ENCODE measurements at places on chromosomes 7 and 10.

GRCh38 chr7:47291461-47292081 lies 290.3 kb downstream of the TNS3 start:
- DNase-seq = no peak

DNA sequence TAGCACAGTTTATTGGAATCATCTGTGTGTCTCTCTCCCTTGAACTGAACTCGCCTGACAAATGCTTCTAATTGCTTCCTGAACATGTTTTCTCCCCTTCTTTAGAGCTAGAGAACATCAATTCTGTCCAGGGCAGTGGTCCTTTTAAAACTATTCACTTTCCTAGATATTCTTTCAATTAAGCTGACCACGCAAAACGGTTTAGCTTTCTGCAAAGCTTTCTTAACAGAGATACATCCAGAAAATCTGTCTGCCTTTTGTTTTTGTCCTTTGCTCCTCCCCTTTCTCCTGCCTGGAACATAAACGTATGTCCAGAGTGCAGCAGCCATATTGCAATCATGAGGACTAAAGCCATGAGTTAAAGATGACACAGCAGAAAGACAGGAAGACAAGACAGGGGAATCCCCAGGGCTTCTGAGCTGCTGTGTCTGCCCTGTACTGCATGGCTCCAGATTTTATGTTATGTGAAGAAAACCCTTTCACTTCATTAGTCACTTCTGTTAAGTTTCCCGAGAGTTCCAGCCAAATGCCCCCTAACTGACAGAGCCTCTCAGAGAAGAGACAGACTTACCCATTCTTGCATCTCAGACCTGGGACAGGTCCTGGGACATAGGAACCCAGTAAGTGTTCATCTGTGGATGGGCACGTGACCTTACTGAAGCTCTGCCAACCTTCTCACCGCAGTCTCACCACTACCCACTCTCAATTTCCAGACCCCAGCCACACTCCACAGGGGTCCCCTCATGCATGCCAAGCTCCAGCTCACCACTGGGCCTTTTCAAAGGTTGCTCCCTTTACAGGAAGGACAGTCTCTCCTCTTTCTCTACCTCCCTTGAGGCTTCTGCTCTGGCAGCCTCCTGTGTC lies 35.0 kb upstream of the CPXM2 start:
- DNase-seq = no peak

DNA sequence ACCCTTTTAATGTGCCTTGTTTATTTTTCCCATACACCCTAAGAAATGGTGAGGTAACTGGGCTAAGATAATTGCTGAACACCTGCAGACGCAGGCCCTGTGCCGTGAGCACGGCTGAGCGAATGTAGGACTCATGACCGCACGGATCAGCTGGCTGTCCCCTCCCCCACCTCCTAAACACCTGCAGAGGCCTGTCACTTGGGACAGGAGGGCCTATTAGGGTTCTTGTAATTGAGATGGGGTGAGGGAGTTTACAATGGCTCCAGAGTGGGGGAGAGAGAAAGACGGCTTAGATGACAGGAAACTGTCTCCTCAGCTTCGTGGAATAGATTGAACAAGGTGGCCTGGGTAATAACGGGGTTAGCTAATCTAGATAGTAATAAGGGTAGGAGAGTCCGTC lies 291.7 kb upstream of the HABP2 start:
- DNase-seq = no peak

DNA sequence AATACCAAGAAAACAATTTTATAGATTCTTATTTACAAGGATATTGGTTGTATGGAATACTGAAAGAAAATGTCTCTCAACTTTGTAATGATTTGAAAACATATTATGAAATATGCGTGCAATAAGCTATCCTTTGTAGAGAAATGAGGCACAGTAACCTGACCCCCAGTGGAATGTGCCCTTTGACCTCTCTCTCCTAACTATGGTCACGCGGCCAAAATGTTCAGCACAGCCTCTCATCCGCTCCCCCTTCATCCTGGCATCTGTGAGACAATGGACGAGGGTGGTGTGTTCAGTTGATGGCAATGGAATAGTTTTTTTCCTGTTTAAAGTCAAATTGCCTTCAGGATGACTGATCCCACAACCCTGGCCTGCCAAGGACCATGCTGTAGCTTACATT lies 13.3 kb downstream of the BEND7 start:
- no peak for DNase-seq

DNA sequence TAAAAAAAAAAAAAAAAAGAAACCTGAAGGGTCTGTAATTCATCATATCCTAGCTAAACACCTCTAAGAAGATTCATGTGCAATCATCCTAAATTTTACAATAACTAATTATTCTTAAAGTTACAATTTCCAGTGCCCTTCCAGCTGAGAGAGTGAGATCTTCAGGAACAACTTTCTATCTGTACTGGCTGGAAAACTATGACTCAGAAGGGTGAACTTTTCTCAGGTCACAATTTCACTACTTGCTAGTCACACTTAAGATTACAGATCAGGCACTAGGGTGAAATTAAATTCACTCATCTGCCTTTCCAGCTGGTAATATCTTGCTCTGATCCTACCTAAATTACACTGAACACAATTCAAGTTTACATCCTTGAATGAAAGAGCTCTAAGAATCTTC lies 158.8 kb downstream of the ANK3 start:
- DNase-seq = no peak

DNA sequence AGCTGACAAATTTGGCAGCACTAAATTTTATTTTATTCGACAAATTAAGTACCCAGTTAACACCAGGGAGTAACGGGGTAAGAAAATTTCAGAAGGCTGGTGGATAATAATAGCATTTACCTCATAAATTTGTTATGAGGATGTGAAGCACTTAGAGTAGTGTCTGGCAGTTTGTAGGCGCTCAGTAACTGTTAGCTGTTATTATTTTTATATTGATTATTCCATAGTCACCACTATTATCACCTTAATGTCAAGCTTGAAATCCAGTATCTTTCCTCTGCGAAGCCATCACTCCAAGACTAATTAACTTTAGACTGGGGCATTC lies 563 bp upstream of the COA1 start:
- DNase-seq = no peak

DNA sequence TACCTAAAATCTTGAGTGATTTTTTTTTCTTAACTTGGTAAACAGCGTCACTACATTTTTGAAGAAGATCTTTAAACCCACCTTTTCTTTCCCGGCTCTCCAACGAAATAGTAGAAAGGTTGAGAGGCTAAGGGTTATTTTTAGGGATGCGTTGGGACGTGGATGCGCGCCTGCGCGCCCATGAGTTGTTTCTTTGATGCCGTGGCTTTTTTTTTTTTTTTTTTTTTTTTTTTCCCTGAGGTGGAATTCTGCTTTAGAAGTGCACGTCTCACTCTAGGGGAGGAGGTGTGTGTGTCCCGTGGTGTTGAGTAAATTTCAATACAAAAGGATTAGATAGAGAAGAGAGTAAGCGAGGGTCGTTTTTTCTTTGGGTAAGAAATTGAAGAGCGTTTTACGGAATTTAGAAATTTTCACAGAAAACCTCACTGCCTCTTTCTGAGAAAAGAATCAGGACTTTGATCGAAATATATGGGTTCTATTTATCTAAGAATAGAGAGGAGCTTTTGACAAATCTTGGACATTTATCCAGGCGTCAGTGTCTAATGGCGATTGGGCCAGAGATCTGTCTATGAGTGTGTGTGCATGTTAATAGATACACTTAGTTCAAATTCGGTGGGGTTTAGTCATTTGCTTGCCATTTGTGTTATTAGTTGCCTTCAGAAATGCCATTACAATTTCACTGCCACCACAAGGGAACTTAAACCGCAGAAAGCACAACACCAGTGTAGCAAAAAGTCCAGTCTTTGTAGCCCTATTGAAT lies 1.2 kb upstream of the SP8 start:
- no peak for DNase-seq

DNA sequence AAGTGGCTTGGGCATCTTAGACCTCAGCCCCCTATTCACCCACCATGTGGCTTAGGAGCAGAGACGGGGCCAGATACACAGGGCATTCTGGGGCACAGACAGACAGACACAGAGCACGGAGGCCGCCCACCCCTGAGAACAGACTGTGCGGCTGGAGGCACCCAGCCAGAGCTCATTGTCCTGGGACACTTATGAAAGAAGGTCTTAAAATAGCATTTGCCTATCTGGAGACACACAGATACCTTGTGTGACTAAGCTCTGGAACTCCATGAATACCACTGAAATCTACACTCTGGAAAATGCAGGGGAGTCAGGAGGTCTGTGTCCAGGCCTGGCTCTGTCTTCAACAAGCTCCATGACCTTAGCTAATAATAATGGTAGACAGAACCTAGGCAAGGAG lies 41.4 kb upstream of the ADO start:
- DNase-seq = no peak

GRCh38 chr7:31748084-31748483 lies 61.1 kb downstream of the PPP1R17 start:
- no peak for DNase-seq

DNA sequence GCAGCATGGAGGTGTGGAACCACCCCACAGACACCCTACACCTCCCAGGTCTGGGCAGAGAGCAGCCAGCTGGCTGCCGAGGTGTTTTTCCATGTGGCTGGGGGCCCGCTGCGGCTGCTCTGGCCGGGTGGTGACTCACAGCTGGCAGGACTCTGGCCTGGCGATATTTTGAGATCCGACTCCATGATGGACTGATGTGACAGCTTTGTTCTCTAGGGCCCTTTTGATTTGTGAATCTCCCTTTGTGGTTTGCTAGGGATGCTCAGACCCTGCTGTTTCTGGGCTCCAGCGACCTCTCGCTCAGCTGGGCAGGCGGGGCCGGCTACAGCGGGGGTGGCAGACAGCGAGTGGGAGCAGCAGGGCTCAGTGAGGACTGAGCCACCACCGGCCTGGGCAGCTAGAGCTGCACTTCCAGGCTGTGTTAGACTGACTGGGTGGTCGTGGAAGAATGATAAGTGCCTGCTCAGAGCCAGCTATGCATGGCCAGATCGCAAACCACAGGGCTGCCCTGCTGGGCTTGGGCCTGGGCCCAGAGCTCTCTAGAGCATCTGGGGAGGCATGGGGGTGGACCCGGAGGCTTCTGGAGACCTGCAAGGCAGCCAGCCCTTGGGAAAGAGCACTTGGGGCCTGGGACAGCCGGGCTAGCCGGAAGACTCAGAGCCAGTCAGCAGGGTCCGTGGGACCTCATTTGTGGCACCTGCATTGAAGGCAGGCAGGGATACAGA lies 46.2 kb upstream of the GDF10 start:
- DNase-seq = no peak

- DNase-seq = no peak
Measured at GRCh38 chr10:28840971-28841370, 163.7 kb downstream of the BAMBI start.

- DNase-seq = no peak
Measured at GRCh38 chr10:80617807-80618206, 80.1 kb downstream of the SH2D4B start.

DNA sequence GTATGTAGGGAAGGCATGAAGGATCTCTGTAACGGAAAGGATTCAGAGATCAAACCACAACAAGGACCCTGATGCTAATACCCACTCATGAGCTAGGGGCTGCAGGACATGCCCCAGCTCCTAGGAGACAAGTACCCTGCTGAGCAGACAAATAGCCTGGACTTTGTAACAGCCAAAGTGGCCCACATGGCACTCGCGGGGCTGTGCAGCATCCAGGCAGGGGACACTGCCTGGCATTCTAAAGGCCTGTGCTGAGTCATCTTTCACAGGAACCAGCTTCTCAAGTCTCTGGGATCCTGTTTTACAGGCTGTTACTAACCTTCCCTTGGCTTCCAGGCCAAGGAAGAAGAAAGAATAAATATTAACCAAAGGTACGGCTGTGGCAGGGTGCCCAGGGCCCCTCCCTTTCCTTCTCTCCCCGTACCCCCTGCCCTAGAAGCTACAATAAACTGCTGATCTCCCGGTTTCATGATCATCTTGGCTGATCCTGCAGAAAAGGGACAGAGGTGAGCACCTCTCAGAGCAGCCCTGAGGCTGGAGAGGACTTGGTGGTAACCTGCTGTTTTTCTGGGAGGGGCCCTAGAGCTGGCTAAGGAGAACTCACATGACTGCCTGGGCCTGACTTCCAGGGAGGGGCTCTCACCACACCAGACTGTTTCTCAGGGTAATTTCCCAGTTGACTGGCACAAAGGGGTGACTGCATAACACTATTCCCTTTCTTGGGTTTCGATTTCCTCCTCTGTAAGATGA lies 4.2 kb upstream of the RPEL1 start:
- DNase-seq = peak; percentile 55

DNA sequence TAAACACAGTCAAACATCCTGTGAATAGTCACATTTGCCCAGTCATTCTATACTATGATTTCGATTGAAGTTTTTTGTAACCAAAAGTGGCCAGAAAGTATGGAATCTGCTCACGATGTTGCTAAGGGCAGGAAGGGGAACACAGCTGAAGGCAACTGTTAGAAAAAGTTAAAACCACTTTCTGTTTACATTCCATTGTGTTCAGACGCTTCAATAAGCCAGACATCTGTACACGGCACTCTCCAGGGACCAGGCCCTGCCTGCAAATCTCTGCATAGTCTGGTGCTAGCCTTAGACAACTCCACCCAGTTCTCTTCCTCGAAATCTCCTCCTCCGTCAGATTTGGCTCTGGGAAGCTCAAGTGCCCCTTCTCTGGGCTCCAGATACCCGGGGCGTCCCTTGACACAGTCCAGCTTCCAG lies 17.1 kb upstream of the TMEM120A start:
- DNase-seq = no peak

GRCh38 chr10:18158773-18159265 lies 18.6 kb downstream of the CACNB2 start:
- DNase-seq = no peak

GRCh38 chr7:122369756-122370155 lies 65.2 kb upstream of the FEZF1 start:
- DNase-seq = no peak

DNA sequence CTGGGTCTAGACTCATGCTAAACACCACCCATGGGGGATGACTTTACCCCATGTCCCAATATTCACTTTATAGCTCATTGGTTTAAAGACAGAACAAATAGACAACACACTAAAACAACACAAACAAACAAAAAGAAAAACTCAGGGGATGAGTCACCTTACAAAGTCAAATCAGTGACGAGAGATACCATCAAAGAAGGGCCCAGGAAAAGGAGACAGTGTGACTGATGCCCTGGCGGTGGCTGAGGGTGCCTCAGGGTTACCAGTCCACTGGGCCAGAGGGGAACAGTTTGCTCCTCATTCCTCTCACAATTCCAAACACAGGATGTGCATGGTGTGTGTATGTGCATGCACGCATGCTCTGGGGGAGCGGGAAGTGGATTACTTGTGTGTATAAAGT lies 171.3 kb upstream of the PRKCQ start:
- DNase-seq = no peak

GRCh38 chr10:109957092-109957797 lies 33.9 kb upstream of the XPNPEP1 start:
- DNase-seq = no peak
